ENCODE measurements at places on chromosomes 12 and 14.

GRCh38 chr12:66896797-66897196, 217.9 kb upstream of the GRIP1 start:
- no peak for DNase-seq

- no peak for DNase-seq
Measured at GRCh38 chr12:75774261-75775052, 257.1 kb downstream of the PHLDA1 start.

GRCh38 chr12:81811778-81812125, 52.6 kb upstream of the PPFIA2 start:
- no peak for DNase-seq

GRCh38 chr14:100669011-100669412, 57.7 kb upstream of the DLK1 start:
- no peak for DNase-seq

DNA sequence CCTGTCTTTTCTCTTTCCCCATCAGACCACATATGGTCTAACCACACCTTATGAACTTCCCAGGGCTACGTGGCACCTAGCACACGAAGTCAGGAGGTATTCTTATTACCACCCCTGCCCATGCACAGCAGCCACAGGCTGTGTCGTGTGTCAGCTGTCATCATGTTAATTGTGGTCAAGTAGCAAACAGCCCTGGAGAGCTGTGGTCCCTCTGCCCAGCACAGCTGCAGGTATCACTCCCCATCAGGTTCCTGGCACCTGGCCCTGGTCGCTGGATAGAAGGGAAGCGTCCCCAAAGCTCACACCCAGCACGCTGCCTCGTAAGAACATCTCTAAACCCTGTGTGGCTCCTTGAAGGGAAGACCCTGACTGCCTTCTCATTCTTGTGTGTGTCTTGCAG, 45.4 kb downstream of the CLMN start:
- no peak for DNase-seq

DNA sequence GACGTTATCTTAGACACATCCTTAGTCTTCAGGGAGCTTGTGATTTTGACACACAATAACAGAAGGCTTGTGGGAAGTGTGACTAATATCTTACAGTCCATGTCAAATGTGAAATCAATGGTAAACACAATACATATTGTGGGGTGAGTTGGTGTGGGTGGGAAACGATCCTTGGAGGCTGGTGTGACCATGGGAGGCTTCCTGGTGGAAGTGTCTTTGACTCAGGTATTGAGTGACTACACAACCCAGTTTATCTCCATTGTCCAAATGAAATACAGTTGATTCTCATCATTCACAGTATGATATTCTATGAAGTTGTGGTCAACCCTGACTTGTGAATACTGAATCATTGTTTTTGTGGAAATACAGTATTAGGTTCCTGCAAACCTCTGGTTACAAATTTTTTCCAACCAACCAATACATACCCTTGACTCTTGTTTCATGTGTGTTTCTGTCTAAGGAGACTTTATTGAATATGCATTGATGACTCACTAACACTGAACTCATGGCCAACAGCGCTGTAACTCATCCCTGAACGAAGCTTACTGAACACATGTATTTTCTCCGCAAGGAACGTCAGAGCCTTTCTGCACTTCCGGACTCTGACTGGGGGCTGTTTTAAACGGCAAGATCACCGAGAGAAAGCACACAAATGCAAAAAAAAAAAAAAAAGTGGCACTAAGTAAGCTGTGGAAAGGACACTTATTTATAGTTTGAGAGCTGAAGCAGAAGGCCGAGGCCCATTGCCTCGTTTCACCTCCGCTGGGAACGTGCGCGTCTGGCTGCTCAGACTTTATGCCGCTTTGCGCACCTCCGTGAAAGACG, 59.0 kb downstream of the CLMN start:
- no peak for DNase-seq

- DNase-seq, result no peak
Measured at GRCh38 chr12:111408686-111409402, 3.1 kb downstream of the SH2B3 start.

DNA sequence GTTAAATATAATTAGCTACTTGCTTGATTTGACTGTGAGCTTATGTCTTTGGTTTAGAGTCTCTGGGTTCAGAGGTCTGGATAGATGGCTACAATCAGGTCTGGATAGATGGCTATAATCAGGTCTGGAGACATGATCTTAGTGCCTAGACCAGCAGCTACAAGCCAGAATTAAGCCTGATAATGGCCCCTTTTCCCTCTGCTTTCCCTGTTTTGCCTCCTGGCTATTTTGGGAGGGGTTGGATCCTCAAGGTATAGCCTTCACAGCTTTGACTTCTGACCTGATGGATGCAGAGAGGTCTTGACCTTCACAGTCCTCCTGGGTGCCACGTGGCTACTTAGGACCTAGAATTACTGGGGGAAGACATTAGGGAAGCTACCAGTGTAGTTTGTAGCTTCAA, 877.7 kb downstream of the GALC start:
- no peak for DNase-seq

DNA sequence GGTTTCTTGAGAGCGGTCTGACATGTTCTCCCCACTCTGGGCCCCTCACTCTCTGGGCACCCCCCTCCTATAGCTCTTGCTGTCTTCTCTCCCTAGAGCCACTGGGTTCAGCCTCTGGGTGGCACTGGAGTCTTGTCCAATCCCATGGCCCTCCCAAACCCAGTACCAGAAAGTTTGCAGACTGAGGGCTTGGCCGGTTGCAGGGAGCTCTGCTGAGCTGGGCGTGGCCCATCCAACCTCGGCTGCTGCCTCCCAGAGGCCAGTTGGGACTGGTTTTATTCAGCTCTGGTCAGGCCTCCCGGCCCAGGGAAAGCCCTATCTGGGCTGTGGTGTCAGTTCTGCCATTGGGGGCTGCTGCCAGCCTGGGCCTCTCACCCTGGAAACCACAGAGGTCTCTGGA, 37.9 kb downstream of the ISCA2 start:
- no peak for DNase-seq

- DNase-seq, result no peak
Measured at GRCh38 chr12:2112401-2112800, 59.6 kb downstream of the CACNA1C start.

DNA sequence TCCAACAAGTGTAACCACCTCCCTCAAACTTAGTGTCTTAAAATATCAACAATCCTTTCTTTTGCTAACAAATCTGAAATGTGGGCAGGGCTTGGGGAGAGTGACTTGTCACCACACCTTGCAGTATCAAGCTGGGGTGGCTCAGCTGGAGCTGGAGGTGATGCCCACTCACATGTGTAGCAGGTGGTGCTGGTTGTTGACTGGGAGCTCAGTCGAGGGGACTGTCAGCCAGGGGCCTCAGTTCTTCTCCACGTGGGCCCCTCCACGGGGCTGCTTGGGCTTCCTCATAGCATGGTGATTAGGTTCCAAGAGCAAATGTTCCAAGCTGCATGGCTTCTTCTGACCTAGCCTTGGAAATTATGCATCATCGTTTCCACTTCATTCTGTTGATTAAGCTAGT, 32.6 kb upstream of the ESRRB start:
- no peak for DNase-seq

- DNase-seq, result no peak
Measured at GRCh38 chr14:22634233-22634900, 9.8 kb downstream of the OR6J1 start.

DNA sequence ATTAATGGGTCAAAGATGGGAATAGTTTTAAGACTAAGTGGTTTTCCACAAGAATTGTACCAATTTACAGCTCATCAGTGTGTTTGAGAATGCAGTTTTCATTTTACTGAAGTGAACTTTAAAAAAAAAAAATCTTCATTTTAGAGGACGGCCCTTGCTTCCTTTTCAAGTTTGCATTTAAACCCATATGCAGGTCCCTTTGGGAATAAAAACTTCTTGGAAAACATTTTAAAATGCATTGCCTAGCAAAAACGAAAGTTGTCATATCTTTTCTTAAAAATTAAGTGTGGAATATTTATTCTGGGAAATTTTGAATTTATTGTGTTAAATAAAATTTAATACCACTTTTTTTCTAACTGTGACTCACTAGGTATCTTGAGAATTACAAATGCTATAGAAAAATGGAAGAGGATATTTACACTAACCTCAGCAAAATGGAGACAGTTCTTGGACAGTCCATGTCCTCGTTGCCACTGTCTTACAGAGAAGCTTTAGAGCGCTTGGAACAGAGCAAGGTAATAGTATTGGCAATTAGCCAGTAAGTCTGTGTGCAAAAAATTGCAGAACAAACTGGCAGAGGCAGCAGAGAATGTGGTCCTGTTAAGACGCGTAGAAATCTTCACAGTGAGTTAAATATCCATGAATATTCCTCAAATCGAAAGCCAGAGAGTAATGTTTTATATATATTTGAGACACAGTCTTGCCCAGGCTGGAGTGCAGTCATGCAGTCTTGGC, 209.7 kb downstream of the SYNE2 start:
- DNase-seq, result no peak

DNA sequence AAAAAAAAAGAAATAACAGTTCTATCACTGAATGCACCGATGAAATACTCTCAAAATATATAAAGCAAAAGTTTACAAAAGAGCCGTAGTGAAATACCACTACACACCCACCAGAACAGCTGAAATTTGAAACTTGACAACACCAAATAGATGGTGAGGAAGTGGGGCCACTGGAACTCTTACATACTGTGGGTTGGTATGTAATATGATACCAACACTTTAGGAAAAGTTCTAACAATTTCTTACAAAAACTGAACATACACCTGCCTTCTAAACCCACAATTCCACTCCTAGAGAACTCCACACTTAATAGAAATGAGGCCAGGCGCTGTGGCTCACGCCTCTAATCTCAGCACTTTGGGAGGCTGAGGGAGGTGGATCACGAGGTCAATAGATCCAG, 14.1 kb downstream of the EIF5 start:
- no peak for DNase-seq

DNA sequence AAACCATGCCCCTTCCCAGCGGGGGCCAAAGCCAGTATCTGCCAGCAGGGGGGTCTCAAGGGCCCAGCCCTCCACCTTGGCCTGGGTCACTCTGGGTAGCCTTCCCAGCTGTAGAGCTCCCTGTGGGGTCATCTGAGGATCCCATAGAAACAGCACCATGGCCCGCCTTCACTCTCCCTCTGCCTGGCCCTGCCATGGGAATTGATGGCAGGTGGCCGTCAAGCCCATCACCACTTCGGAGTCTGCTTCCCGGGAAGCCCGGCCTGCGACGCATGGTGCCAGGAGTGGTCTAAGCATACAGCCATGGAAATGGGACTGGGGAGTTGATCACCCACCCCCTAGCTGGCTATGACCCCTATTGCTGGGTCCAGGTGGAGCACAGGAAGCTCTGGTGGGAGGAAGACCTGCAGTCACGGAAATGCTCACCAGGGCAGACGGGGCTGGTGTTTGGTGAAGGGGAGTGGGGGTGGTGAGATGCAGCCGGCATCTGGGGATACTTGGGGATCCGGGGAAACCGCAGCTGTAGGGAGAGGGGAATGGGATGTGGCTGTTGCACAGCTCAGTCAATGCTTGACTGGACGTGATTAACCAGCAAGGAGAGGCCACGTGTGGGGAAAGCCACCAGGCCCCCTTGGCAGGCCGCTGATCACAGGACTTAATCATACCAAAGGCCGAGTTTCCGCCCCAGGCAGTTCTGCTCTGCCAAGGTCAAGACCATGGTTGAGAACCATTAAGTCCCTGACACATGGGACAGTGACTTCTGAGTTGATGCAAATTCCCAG, 52.2 kb upstream of the DIO3 start:
- DNase-seq, result no peak

- no peak for DNase-seq
Measured at GRCh38 chr12:45498645-45499044, 230.9 kb upstream of the ARID2 start.

GRCh38 chr12:49796155-49796554, 32.1 kb downstream of the NCKAP5L start:
- DNase-seq, result no peak

- DNase-seq, result no peak
Measured at GRCh38 chr14:56145965-56146364, 27.8 kb downstream of the PELI2 start.

DNA sequence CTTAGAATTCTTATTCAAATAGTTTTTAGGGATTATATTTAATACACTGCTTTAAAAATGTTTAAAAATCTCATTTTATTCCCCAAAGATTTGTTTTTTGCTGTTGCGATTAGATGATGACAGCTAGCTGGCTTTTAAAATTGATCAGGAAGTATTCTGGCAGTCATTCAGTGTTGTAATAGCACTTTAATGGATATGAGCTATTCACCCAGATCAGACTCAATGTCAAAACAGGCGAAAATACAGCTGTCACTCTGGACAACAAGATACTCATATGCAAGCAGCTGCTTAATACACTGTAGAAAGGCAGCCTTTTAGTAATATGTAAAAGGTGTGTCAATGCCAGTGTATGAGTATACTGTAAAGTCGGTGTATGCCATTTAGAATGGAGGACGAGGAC, 91.7 kb downstream of the NPAS3 start:
- DNase-seq, result no peak

DNA sequence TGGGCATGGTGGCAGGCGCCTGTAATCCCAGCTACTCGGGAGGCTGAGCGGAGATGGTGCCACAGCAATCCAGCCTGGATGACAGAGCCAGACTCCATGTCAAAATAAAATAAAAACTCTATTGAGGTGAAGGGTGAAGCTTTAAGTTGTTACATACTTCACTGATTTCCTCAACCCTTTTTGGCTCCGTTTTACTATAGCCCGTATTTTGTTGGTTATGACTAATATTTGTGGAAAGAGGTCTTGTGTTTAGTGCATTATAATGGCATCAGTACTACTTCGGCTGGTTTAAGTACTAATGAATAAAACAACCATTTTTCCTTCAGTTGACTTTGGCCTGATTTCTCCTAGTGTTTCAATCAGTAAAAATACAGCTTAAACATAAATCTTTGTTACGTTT, 27.0 kb upstream of the SLC2A14 start:
- DNase-seq, result no peak

DNA sequence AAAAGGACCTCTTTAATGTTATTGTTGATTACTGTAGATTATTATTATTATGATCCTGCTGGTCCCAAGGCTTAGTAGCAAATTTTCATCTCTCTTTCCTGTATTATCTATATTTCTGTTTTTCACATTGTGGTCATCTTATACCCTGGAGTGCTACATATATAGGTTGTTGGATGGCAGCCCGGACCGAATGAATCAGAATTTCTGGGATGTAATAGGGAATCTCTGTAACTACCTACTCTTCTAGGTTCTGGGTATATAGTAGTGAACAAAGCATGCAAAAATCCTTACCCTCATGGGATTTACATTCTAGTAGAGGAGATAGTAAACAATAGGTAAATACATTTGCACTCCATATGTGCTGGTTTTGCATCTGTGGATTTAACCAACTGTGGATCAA, 31.4 kb downstream of the NUBPL start:
- no peak for DNase-seq

Data from RCC 7860 (cell line).